ENCODE measurements at places on chromosomes 16 and 17. TPM values are rescaled to one million over a fixed set of nuclear protein-coding genes. Genes with fewer than 3 reads are reported as not detected.
A peak's percentile ranks its signal among the peaks of the same experiment; 100 is the strongest.

- DNase-seq: no peak
Measured at GRCh38 chr17:55704401-55704800, 18.3 kb downstream of the TMEM100 start.

DNA sequence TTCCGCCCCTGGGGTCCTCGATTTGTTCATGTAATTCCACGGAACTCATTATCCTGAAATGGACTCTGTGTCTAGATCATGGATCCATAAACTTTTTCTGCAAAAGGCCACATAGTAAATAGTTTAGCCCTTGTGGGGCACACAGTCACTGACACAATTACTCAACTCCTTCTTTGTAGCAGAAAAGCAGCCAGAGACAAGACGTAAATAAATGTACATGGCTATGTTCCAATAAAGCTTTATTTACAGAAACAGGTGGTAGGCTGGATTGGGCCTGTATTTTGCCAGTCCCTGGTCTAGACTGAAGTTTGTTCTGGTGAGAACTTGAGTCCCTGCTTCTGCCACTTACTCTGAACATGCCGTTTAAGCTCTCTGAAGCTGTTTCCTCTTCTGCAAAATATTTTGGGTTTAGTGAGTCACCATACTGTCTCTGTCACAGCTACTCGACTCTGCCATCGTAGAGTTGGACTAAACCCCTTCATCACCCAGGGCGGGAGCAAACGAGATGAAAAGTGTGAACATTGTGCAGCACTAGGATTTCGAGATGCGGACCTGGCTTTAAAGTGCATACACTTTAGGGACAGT lies 61.9 kb upstream of the FOXF1 start:
- DNase-seq: no peak

DNA sequence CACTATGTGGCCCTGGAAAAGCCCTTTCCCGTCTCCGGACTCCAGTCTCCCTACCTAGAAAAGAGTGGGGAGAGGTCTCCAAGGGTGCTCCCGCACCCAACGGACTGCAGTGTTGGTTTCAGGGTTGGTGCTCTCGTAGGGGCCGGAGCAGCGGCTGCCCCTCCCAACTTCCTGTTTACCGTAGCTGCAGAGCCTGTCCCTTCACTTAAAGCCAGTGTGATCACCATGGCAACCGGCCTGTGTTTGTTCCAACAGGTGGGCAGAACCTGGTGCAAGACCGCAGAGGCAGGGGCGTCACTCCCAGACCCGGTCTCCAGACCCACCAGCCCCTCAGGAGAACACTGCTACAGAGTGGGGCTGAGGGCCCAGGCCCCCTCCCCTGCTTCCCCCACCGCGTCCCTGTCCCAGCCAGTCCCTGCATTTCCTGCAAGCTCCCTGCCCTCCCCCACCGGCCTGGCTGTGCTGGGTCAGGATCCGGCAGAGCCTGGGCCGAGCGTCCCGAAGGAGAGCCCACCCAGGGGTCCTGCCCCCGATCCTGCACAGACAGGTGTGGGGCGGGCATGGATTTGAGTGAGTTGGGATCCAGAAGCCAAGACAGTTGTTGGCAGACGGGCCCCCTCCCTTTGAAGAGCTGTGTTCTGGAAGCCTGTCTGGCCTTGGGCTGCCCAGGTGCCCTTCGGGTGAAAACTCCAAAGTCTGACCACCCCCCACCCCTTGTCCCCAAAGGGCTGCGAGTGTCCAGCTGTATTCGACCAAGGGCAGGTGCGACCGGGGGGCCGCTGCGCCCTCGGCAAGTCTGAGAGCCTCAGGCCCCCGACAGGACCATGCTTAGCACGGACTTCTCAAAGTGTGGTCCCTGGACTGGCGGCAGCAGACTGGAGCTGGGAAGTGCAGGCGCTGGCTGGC lies 1.5 kb upstream of the BAIAP3 start:
- DNase-seq: peak; percentile 79

- DNase-seq: no peak
Measured at GRCh38 chr16:82456683-82457082, 170.1 kb upstream of the CDH13 start.

DNA sequence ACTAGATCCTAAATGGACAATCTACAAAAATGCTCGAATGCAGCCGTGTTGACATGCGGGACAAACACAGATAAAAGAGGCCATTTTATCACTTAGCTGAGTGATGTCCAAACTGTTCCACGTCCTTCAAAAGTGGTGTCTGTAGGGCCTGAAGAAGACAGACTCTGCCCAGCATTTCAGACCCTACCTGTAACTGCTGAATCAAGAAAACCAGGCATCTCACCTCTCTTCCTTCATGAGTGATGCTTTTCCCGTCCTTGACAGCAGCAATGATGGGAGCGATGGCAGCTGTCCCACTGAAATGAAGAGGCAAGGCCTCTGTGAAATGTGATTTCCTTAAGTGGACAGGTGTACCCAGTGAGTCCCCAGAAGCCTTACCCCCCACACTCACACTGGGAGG lies 12.3 kb downstream of the ELAC2 start:
- DNase-seq: no peak

- DNase-seq: peak; percentile 70
Measured at GRCh38 chr16:4373909-4374742, 2.5 kb downstream of the VASN start.

DNA sequence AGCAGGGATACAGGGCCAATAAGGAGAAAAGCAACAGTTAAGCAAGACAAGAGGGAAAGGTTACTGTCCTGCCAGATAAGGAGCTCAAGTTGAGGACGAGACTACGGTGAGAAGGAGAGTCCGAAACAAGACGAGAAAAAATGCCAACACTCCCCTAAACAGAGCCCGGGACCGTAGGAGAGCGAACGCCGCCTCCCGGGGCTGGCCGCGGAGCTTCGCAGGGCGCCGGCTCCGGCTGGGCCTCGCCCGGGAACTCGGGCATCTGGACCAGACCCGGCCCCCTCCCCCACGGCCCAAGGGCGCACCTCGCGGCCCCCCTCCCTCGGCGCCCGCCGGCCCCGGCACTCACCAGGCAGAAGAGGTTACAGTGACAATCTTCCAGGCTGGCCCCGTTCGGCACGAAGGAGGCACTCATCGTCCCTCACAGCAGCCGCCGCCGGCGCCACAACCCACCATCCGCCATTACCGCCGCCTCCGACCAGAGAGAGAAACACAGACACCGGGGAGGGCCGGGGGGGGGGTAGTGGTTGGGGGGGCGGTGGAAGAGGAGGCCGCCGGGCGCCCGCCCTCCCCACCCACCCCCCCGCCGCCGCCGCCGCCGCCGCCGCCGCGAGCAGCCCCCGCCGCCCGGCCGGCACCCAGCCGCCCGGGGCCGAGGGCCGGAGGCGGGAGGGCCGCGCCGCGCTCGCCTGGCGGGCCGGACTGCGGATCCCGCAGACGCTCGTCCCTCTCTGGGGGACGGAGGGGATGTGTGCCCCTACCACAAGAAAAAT lies at the start of gene MED13:
MED13 (minus strand) TSS at position 488 of the 773 bp plus-strand sequence; CDS start at position 415, 73 bp downstream.
- no peak for DNase-seq

DNA sequence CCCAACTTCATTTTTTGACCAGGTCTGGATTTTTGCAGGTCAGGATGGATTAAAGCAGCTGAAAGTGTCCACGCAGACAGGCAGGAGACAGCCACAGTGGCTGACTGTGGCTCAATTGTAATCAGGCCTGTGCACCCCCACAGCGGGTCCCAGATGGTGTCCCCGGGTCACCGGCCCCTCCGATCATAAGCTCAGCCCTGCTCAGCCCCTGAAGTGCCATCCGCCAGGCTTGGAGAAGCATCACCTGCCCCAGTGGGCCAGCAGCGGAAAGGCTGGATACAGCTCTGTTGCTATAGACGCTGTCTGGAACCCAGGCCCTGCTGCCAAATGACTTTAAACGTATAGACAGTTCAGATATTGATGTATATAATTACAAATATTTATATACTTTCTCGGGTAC lies 60.6 kb downstream of the RPH3AL start:
- no peak for DNase-seq

DNA sequence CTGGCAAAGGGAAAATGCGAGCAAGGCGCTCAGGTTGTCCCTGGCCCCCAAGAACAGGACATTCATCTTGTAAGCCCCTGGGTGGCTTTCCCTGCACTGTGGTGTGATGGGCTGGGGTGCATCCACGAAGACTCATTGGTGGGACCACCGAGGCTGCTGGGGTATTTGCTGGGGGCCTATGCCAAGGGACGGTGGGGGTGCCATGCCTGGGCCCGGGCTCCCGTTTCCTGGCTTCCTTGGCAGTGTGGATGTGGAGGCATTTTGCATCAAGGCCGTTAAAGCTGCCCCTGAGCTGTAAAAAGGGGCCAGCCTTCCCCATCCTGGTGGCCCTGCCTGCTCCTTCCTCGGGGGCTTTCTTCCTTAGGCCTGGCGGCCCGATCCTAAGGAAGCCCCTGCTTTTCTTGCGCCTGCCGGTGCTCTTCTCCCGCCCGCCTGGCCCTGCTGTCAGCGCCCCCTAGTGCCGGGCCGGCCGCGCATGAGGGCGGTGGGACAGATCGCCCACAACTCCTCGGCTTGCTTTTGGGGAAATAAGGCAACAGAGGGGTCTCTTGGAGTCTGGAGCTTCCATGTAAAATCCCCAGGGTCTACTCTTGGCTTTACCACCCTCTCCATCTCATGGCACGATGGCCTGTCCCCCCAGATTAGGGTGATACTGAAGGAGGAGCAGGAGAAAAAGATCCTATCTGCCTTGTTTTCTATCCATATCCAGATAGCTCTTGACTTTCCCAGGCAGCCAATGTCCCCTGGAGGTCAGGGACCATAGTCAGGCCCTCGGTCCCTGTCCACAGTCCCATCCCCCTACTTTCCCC lies 9.8 kb upstream of the TBX2 start:
- no peak for DNase-seq

DNA sequence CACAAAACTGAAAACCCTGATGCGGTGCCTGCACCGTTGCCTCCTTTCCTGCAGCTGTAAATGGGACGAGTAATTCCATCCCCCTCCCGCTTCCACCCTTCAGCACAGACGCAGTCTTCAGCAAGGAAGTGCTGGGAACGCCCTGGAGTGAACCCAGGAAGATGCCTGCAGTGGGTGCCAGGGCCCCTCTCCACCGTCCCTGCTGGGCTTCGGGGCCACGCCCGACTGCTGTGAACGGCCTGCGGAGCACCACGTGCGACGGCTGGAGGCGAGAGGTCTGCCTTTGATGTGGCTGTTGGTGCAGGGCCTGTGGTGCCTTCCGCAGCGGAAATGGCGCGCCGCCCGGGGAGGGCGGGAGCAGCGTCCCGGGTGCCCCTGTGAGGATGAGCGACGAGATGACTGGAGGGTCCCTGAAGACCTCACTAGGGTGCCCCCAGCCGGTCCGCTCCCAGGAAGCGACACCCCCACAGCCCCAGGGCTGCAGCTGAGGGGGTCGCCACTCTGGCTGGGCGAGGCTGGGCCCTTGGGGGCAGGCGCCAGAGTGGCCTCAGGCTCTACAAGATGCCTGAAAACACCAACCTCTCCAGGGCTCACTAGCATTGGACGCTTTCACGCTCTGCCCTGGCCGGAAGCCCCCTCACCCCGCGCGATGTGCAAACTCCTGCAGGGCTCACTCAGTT lies 749 bp upstream of the MC1R start:
- DNase-seq: no peak

GRCh38 chr17:77330602-77331081 lies 189.9 kb downstream of the SEC14L1 start:
- DNase-seq: no peak

- DNase-seq: no peak
Measured at GRCh38 chr16:65284626-65285025, 162.8 kb upstream of the CDH11 start.

- no peak for DNase-seq
Measured at GRCh38 chr16:9061358-9061813, 30.1 kb upstream of the HAPSTR1 start.

GRCh38 chr17:53823341-53824050 lies 769 bp downstream of the KIF2B start:
- no peak for DNase-seq

DNA sequence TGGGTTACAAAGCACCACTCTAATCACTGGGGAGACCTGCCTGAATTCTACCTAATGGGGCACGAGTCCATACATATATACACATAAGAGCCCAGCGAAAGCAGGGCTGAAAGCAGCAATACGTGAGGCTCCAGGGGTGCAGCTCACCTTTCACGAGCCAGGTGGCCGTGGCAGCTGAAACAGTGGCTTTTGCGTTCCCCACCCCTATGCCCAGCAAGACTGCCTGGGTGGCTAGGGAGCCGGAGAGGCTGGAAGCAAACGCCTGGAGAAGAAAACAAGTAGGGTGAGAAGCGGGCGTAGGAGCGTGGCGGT lies 618 bp downstream of the RUSF1 start:
- no peak for DNase-seq

GRCh38 chr17:43618276-43618675 lies 43.4 kb downstream of the MEOX1 start:
- no peak for DNase-seq

- DNase-seq: no peak
Measured at GRCh38 chr17:73103641-73104335, 11.3 kb upstream of the SLC39A11 start.

- no peak for DNase-seq
Measured at GRCh38 chr17:50146230-50146926, 4.1 kb downstream of the PPP1R9B start.

DNA sequence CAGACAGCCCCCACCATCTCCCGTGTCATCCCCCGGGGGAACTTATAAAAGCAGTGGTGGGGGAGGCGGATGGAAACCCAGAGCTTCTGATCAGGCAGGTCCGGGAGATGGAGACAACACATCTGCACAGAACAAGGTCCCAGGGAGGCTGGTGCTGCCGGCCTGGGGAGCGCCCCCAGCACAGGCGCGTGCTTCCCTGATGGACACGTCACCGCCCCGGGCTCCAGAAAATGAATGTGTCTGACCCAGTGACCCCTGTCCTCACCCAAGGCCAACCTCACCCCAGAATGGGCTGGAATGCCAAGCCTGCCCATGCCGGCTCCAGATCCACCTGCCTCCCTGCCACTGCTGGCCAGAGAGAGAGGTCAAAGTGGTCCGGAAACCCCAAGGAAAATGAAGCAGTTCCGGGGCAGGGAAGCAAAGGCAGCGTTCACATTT lies 12.5 kb downstream of the SLC7A5 start:
- DNase-seq: no peak

- DNase-seq: no peak
Measured at GRCh38 chr16:66616592-66616991, 12.1 kb downstream of the CMTM3 start.

- no peak for DNase-seq
Measured at GRCh38 chr16:81432937-81433557, 11.6 kb upstream of the CMIP start.

DNA sequence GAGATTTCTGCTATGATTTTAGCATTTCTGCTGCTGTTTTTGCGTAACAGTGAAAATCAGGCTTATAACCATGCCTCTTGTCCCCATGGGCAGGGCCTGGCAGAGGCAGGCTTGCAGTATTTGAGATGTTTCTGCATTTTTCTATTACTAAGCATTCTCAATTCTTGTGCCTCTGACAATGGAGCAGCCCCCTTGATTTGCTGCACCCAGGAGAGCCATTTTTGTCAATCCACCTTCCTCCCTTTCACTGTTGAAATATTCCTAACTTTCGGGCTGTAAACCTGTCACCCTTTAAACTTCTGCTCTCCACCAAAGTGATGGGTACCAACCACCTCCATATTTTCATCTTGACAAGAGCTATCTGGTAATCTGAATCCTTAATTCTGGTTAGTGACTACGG lies 178.1 kb downstream of the CNTNAP4 start:
- DNase-seq: no peak

KCTD19 gene
- total RNA-seq: 1.1 TPM

NPIPA5 gene
- 3.9 TPM for total RNA-seq

HSPB9 gene
- not detected for total RNA-seq

ZNF423 gene
- total RNA-seq: 14.0 TPM

ZFPM1 gene
- 2.7 TPM for total RNA-seq

CD300H gene
- total RNA-seq: not detected

SLC4A1 gene
- 6.7 TPM for total RNA-seq

ZG16B gene
- total RNA-seq: 2.4 TPM

P2RX5 gene
- total RNA-seq: 1.3 TPM

TCF25 gene
- 107 TPM for total RNA-seq

CSH2 gene
- total RNA-seq: not detected

FBXW10B gene
- total RNA-seq: 1.7 TPM

AGRP gene
- not detected for total RNA-seq
